Right atrium auricular region (tissue), 2 donors: ENCODE measurements at places on chromosomes 5 and 9. TPM values are rescaled to one million over a fixed set of nuclear protein-coding genes. Genes with fewer than 3 reads are reported as not detected.

GRCh38 chr5:155418960-155419579 is 405.5 kb downstream of the KIF4B start:
- DNase-seq, result no peak

GRCh38 chr9:13744261-13744901 is 464.9 kb upstream of the MPDZ start:
- DNase-seq, result no peak

- no peak for DNase-seq
Measured at GRCh38 chr5:159178978-159179377, 30.4 kb downstream of the RNF145 start.

The PGM5 gene
- 281 TPM for total RNA-seq

DNA sequence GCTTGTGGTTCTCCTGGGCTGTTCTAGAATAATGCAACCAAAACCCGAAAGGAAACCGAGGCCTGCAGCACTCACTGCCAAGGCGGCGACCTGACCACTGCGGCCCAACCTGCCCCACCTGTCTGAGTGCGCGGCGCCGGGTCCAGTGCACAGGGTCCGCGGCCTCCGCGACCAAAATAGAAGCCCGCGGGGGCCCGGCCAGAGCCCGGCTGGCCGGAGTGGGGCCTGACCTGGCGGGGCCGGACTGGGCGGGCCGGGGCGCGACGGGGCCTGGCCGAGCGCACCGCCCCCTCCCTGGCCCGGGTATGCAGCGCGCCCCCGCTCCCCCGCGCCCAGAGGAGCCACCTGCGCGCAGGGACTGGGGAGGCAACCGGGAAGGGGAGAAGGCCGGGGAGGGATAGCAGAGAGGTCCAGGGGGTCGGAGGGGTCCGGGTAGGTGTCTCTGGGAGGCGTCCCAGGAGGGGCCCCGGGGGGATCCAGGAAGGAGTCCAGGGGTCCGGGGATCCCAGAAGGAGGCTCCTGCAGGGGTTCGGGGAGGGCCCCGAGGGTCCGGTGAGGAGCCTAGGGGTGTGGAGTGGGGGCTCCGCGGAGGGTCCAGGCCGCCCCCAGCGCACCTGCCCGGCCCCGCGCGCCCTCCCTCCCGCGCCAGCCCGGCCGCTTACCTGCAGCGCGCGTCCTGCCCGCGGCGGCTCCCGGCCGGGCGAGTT is 503 bp downstream of the SEMA4D start:
- DNase-seq, result no peak

The FOXD1 gene
- total RNA-seq, result not detected

The SPAAR gene
- total RNA-seq, result 6.3 TPM

The SH2D3C gene
- 16.5 TPM for total RNA-seq

DNA sequence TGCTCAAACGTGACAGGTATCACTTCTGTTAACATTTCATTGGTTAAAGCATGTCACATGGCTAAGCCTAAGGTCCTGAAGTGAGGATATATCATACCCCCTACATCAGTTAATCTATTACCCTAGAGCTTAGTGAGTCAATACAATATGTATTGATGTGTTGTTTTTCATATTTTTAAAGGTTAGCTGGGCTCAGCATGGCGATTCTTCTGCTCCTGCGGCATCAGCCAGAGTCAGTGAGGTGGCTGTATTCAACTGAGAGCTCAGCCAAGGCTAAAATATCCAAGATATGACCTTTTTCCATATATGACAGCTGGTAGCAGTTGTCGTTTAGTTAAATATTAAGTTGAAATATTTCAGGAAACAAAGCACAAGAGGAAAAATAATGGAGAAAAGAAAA is 38.5 kb upstream of the MPDZ start:
- no peak for DNase-seq

DNA sequence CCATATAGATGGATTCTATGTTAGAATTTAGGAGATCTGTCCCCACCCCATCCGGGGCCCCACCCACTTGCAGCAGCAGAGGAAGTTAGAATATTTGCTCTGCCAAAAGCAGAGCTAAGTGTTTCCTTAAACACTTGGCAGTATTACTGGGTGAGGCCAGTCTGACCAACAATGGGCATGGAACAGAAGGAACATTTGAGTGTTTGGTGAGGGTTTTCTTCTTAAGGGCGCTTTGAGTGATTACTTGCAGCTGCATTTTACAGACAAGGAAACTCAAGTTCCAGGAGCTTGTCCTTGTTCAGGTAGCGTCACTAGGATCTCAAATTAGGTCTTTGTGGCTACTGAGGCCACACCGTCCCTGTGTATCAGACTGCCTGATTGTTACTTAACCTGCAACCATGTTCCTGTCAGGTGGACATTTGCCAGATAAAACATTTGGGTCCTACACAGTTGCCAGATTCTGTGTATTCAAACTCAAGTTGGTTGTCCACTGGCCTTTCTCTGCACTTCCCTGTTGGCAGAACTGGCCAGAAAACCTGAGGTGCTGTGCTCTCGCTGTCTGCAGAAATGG is 59.3 kb downstream of the SLC46A2 start:
- DNase-seq, result peak; percentile 66

- DNase-seq, result no peak
Measured at GRCh38 chr9:73613092-73613701, 461.5 kb downstream of the ANXA1 start.

The BAAT gene
- not detected for total RNA-seq

The ENTREP1 gene
- 12.1 TPM for total RNA-seq
